Aorta (tissue), 5 donors: ENCODE measurements at places on chromosomes 7 and 10. TPM values are rescaled to one million over a fixed set of nuclear protein-coding genes. Genes with fewer than 3 reads are reported as not detected.

DNA sequence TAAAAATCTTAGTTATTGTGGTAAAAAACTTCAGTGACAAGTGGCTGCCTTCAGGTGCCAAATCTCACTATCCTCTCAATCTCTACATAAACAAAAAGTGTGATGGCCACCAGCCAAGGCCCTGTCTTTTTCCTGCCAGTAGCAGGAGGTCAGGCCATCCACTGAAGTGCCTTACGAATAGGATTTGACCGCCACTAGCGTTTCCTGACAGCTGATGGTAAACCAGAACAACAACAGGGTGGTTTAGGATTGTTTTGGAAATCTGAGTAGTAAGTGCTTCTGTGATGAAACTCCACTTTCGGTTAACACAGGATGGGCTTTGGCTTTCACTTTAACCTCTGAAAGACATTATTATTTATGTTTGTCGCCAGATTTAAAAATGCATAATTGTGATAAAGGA, 55.7 kb upstream of the OGDHL start:
- DNase-seq = no peak
- no peak overlapping the region for H3K4me3 ChIP-seq
- no peak overlapping the region for H3K27ac ChIP-seq
- no peaks in the 10 kb centered on the region for H3K4me1 ChIP-seq

GRCh38 chr10:43160046-43160920, 22.0 kb downstream of the CSGALNACT2 start:
- H3K4me3 ChIP-seq = no peak overlapping the region
- peaks cover 2% of the 10 kb centered on the region for H3K4me1 ChIP-seq
- no peak overlapping the region for H3K27ac ChIP-seq
- no peak for DNase-seq
- H3K27me3 ChIP-seq = no peaks in the 10 kb centered on the region

- H3K36me3 ChIP-seq = no peaks in the 10 kb centered on the region
- no peak overlapping the region for H3K4me3 ChIP-seq
- DNase-seq = no peak
- H3K27ac ChIP-seq = no peak overlapping the region
These were observed 598.6 kb downstream of the SH2D4B start for GRCh38 chr10:81136261-81136660.

- no peaks in the 10 kb centered on the region for H3K27me3 ChIP-seq
- H3K36me3 ChIP-seq = no peaks in the 10 kb centered on the region
- H3K27ac ChIP-seq = no peak overlapping the region
- no peak overlapping the region for H3K4me3 ChIP-seq
These were observed 140.1 kb upstream of the ADAM12 start for GRCh38 chr10:126528315-126528835.

DNA sequence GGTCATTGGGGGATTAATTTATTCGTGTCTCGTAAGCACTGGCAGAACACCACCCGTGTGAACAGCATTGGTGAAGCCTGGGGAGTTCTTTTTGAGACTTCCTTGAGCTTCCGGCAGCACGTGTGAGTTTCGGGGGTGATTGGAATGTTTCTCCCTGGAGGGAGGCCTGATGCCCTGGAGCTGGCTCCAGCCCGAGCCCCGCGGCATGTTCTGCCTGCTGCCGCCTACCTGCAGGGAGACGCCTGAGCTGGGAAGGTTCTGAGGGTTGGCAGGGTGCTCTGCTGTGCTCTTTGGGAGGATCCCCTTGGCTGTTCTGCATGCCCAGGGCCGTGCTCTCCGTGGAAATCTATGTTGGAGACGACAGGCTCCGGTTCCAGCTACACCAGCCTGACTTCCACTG, 159.3 kb downstream of the MGMT start:
- H3K4me1 ChIP-seq = peaks cover 2% of the 10 kb centered on the region
- no peaks in the 10 kb centered on the region for H3K36me3 ChIP-seq
- H3K27ac ChIP-seq = no peak overlapping the region

GRCh38 chr10:97178074-97178473, 7.7 kb downstream of the SLIT1 start:
- H3K36me3 ChIP-seq = no peaks in the 10 kb centered on the region
- no peaks in the 10 kb centered on the region for H3K4me1 ChIP-seq
- H3K4me3 ChIP-seq = no peak overlapping the region
- no peak overlapping the region for H3K27ac ChIP-seq

- H3K36me3 ChIP-seq = no peaks in the 10 kb centered on the region
- no peaks in the 10 kb centered on the region for H3K4me1 ChIP-seq
- no peak overlapping the region for H3K27ac ChIP-seq
- H3K4me3 ChIP-seq = no peak overlapping the region
- no peaks in the 10 kb centered on the region for H3K27me3 ChIP-seq
These were observed 680.8 kb downstream of the LRMDA start for GRCh38 chr10:76111986-76112825.

DNA sequence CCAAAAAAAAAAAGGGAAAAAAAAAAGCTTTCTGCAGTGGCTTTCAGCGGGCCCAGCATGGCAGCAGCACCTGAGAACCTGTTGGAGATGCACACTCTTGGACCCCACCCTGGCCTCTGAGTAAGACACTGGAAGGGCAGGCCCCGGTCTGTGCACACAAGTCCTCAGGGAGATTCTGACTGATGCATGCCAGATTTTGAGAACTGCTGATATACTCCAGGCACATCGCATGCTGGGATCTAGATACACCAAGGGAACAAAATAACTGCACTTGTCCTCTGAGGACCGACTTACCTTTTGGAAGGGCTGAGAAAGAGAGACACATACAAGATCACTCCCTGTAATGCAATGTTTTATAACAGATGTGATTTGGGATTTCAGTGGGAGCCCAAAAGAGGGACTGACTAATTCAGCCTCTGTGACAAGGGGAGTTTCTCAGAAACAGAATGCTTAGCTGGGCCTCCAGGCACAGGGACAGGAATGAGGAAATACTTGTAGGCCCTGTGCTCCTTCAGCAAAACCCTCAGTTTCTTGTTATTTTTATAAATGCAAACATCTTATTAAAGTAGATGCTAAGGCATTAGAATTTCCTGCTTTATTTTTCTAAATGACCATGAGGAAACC, 8.2 kb downstream of the EGFR start:
- H3K27ac ChIP-seq = no peak overlapping the region
- no peak overlapping the region for H3K4me3 ChIP-seq
- H3K4me1 ChIP-seq = peaks cover 11% of the 10 kb centered on the region
- H3K36me3 ChIP-seq = no peaks in the 10 kb centered on the region
- no peak for DNase-seq
- H3K27me3 ChIP-seq = no peaks in the 10 kb centered on the region

GRCh38 chr7:55369427-55370400, 4.6 kb downstream of the LANCL2 start:
- no peak for DNase-seq
- no peak overlapping the region for H3K4me3 ChIP-seq
- H3K4me1 ChIP-seq = no peaks in the 10 kb centered on the region
- H3K36me3 ChIP-seq = no peaks in the 10 kb centered on the region

DNA sequence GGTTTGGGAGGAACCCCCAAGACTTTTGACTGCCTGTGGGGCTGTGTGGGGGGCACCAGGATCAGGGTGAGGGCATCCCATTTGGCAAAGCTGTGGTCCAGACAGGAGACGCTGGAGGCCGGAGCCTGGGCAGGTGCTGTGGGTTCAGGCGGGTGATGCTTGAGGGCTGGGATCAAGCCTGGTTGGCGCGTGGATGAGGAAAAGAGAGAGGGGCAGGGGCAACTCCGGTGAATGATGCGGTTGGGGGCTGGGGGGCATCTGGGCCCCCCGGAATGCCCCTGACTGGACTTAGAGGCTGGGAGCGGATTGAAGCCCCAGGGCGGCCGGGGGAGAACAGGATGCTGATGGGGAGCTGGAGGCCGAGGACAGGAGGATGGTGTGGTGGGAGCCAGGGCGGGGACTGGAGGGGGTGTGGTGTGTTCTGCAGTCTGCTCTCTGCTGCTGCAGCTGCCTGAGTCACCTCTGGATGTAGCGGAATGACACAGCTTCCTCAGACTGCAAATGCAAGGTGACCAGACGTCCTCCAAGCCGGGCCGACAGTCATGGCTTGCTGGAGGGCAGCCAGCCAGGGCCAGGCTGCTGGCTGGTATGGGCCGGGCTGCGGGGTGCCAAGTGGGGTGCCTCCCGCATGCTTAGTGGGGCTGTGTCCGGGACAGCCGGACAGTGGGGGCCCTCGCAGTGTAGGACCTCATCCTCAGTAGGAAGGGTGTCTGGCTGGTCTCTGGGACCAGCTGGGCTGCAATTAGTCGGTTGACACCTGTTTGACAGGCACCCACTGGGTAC, 3.2 kb downstream of the MAFK start:
- peak; percentile 83 for DNase-seq
- peak overlapping the region; percentile 98 for H3K27ac ChIP-seq
- no peaks in the 10 kb centered on the region for H3K36me3 ChIP-seq

GRCh38 chr10:23343591-23344240, 881 bp downstream of the C10orf67 start:
- H3K27me3 ChIP-seq = no peaks in the 10 kb centered on the region
- no peak overlapping the region for H3K27ac ChIP-seq
- H3K4me1 ChIP-seq = no peaks in the 10 kb centered on the region
- peak overlapping the region; percentile 13 for H3K4me3 ChIP-seq

The SLC25A13 gene
- polyA plus RNA-seq = 7.7 TPM

The PYROXD2 gene
- polyA plus RNA-seq = 21.9 TPM

The ACHE gene
- 1.1 TPM for polyA plus RNA-seq

The SPACDR gene
- polyA plus RNA-seq = not detected

The SEMA3E gene
- 0.38 TPM for polyA plus RNA-seq

The SLC18A3 gene
- not detected for polyA plus RNA-seq

The C10orf90 gene
- not detected for polyA plus RNA-seq

The PRF1 gene
- polyA plus RNA-seq = 1.3 TPM

The ARID5B gene
- 33.2 TPM for polyA plus RNA-seq

The ZNF804B gene
- polyA plus RNA-seq = not detected
